ENCODE measurements at places on chromosomes 1 and 21.

DNA sequence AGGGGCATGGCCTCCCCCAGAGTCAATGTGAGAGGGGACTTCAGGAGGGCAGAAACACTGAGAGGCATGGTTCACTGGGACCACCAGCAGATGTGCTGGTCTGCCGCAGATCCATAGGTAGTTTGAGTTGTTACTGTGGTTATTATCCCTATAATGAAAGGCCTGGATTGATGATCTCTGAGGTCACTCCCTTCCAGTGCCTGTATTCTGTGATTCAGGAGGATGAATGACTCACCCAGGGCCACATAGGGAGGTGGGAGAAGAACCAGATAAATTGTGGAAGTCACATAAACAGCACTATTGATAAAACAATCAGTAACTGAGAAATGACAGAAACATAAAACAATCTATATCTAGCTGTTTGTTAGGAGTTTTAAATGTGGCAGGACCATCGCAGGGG, 22.7 kb upstream of the ACTL8 start:
- DNase-seq, result no peak

GRCh38 chr1:183993132-183993531, 44.4 kb downstream of the COLGALT2 start:
- DNase-seq, result no peak

DNA sequence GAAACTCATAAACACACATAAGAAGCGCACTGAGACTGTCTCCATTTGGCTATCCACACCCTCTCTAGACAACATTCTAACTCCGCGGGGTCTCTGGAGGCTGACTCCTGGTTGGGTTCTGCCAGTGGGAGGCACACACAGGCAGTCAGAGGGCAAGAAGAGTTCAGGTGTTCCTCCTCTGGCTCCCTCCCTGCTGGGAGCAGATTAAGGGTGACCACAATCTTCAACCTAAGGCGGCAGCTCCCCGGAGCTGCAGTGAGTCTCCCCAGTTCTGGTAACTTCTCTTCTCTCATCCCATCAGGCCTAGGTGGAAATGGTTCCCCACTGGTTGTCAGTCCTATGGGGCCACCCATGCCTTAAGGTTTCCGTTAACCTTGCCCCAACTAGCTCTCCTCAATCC, 7.4 kb upstream of the TENT5C start:
- DNase-seq, result no peak

GRCh38 chr1:203536575-203536974, 42.6 kb downstream of the OPTC start:
- DNase-seq, result no peak
